ENCODE measurements at places on chromosomes 7 and 10.

DNA sequence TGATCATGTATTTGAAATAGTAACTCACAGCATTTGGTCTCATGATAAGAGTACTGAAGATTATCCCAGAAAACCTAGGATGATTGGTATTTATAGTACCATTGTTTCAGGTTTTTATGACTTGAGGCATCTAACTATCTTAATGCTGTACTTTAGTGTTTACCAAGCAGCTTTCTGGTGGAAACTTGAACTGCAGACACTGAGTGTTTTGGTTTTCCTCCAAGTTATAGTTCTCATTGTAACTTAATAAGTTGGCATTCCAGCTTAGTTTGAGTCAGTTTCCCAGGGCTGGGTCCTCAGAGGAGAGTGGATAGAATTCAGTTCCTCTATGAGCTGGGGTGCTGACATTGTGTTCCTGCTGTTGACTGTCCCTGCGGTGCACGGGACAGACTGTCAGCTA is 50.4 kb downstream of the SEC23IP start:
- no peak for DNase-seq

DNA sequence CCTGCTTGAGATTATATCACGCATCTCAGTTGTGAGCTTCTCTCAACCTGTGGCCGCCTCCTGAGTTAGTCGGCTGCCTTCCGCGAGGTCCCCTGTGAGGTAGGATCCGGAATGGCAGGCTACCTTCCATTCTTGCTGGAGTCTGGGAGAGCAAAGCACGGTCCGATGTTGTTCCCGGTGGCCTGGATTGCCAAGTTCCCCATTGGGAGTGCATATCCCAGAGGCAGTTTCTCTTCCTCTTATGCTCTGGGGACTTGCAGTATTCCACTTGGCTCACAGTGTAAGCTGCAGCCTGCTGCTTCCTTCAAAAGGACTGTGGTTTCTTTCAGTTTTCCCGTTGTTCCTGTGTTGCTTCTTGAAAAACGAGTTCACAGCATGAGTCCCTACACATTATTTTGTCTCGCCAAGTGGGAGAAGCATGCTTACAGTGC is 225.4 kb upstream of the ZWINT start:
- no peak for DNase-seq

- DNase-seq, result no peak
These were observed 112.6 kb downstream of the AMPH start for GRCh38 chr7:38518541-38518940.

DNA sequence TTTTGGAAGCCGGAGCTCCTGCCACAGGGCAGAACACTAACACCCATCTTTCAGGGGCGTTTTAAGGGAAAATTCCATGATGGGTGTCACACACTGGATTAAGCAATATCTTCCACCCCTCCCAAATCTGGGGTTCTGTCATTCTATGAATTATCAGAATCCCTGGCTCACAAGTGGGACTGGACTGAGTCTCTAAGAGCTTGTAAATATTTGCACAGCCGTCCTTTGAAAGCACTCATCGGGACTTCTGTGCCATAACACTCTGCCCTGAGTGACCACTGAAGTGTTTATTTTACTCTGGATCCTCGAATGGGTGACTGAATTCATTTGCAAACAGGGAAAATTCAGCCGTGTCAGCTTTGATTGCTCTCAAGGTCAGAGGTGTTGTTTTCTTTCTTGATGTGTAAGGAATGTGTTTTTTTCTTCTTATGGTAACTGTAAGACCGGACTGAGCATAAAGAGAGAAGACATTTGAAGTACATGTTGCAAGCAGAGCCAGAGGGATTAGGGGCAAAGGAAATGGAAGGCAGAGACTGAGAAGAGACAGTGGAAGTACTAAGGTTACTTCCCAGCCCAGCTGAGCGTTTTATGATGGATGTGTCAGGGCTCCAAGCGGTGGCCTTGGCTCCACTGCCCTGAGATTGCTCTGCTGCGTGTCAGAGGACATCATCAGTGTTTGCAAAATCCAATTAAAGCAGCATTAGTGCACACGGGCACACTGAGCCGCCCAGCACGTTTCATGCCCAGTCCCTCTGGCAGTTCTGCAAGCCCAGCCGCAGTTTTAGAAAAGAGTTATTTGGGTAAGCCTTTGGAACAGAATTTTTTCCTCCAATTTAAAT is 17.7 kb upstream of the GTPBP4 start:
- no peak for DNase-seq

GRCh38 chr10:125868372-125868975 is 12.6 kb downstream of the DHX32 start:
- peak; percentile 47 for DNase-seq

GRCh38 chr10:46234431-46235060 is 52.3 kb upstream of the ANTXRL start:
- DNase-seq, result no peak

GRCh38 chr7:28937103-28937502 is 21.0 kb downstream of the TRIL start:
- no peak for DNase-seq

GRCh38 chr7:30778255-30779025 is 7.2 kb downstream of the MINDY4 start:
- DNase-seq, result no peak

DNA sequence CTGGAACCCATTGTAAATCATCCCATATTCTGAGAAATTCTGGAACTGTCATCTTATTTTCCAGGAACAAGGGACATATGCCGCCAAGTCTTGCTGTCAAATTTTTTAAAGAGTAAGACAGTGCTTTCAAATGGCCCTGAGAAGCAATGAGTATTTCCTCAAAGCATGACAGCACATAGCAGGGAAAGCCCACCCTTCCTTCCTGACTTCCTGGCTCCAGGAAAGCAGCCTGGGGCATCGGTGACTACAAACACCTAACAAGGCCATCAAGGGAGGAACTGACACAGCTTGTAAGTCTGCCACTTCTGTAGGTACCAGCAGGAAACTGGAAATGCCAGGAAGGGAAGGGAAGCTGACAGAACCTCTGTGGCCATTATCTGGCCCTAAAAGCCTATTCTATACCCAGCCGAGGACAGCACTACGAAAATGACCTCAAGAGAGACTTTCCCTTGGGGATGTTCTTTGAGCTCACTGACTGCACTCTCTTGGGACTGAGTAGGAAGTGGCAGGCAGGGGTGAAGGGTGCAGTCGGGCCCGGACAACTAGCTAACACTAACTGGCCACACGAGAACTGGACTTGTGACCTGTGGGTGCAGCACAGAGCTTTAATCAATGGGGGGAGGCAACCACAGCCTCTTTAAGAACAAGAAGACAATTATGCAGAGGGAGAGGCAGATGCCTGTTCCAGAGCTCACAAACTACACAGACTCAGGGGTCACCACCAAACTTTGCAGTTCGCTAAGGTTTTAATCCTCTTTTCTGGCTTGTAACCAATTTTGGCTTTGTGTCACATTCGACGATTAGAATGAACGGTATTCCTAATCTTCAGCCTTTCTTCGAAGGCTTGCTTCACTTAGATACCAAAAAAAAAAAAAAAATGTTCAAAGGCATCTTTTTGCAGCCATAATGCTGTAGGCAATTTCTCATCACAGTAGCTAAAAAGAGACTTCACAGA is 52.0 kb downstream of the GRB10 start:
- DNase-seq, result no peak

GRCh38 chr10:42768581-42769152 is 13.9 kb upstream of the BMS1 start:
- DNase-seq, result no peak

- DNase-seq, result no peak
These were observed 41.7 kb downstream of the MAD1L1 start for GRCh38 chr7:2191016-2191415.

DNA sequence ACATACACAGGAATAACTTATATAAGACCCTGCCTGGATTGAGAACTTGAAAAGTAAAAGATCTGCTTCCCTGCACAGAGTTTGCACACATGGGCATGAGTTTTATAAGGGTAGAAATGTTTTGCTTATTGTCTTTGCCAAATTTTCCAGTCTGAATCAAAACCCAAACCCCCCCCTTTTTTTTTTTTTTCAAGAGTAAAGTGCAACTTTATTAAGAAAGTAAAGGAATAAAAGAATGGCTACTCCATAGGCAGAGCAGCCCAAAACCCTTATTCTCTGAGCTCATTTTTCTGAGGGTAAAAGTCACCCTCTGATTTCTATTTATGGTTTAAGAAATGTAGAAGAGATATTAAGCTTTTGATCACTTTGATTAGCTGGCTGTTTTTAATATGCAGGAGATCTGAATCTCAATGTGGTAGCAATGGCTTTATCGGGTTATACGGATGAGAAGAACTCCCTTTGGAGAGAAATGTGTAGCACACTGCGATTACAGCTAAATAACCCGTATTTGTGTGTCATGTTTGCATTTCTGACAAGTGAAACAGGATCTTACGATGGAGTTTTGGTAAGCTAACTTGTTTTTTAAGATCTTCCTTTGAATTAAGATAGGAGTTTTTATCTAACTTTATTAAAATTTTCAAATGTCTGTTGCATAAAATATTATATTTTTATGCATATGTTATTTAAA is 18.7 kb downstream of the MIOS start:
- DNase-seq, result no peak

DNA sequence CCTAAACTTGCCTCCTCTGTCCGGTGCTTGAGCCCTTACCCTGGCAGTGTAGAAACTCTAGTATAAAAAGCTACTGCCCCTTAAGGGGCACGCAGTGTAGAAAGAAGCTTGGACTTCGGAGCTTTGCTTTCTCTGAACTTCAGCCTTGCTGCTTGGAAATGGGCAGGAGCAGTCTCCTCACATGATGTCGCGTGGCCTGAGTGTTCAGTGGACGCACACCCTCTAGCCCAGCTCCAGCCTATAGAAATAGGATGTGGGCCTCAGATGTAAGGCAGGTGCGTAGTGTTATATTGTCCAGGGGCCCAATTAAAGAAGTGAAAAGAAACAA is 98.2 kb upstream of the PCBD1 start:
- no peak for DNase-seq

DNA sequence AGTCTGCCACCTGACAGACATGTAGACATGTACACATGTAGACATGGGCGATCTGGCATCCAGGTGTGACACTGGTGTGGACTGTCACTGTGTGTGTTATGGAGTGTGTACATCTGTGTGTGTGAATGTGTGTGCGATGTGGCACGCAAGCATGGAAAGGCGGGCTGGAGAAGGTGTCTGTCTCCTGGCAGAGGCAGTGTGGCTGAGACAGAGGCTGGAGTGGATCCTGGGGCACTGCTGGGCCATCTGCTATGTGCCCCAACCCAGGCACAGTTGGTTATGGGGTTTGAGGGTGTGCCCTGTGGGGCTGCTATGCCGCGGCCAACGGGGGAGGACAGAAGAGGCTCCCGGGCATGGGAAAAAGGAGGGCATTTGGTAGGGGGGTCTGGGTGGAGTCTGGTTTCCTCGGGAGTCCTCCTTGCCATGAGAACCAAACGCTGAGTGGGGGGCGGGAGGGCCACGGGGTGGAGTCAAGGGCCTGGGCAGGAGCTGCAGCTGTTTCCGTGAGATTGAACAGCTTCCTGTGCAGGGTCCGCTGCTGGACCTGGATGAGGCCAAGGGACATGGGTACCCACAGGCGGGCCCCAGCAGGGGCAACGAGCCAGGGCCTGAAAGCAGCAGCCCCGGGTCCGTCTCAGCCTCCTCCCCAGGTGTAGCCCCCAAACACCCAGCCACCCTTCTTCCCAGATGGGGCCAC is 1.3 kb downstream of the ELN start:
- DNase-seq, result no peak

- DNase-seq, result no peak
These were observed 26.1 kb downstream of the MYPN start for GRCh38 chr10:68135362-68135761.

- no peak for DNase-seq
These were observed 27.8 kb downstream of the MAGI2 start for GRCh38 chr7:79425665-79426064.

DNA sequence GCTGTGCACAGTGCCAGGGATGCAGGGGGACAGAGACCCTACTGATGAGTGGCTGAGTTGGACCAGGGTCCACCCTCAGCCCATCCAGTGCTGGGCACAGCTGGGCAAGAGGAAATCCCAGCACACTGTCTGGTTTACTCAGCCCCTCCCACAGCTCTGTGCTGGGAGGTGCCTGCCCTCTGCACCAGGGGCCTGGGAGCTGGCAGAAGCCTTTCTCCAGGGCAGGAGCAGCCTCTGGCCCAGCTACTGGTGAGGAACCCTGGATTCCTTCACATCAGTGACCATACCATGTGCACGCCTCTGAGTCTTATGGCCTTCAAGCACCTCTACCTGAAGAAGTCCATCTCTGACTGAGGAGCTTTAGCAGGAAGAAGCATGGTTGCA is 25.9 kb upstream of the C10orf71 start:
- DNase-seq, result no peak

- DNase-seq, result no peak
These were observed 22.4 kb downstream of the GALNTL5 start for GRCh38 chr7:151978616-151979015.
